ENCODE measurements at places on chromosomes 4 and X.

- no peak for DNase-seq
Measured at GRCh38 chr4:183816882-183817509, 88.1 kb upstream of the STOX2 start.

DNA sequence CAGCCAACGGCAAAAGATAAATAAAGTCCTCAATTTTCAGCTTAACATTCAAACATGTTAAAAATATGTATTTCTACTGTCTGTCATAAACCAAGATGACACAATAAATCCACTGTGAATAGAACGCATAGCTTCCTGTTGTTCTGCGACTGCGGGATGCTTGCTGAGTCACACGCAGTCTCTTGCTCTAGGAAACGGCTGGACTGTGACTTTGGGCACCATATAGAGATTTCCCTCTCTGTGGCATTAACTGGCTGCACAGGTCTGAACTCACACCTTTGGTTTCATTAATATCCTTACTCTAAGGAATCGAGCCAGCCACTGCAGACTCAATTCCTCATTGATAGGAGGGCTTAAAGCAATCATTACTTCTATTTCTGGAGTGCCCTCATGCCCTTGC is 8.4 kb downstream of the BEND4 start:
- no peak for DNase-seq

- DNase-seq = no peak
Measured at GRCh38 chr4:150108691-150109090, 30.4 kb downstream of the DCLK2 start.

DNA sequence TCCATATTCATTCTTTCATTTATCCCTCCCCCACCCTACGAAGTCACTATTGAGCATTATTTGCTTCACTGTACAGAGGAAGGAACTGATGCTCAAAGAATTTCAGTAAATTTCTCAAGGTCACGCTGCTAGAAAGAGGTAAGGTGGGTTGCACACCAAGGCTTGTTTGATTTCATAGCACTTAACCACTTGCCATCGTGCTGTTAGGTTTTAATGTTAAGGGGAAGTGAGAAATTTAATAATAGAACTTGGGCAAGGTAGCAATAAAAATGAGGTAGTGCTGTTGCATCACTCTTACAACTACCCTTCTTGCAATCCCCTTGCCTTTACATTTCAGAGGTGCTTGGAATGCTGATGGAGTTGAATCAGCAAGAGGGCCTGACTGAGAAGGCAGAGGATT is 343.1 kb downstream of the MID1IP1 start:
- no peak for DNase-seq

- no peak for DNase-seq
Measured at GRCh38 chrX:109992203-109992602, 10.7 kb upstream of the TMEM164 start.

DNA sequence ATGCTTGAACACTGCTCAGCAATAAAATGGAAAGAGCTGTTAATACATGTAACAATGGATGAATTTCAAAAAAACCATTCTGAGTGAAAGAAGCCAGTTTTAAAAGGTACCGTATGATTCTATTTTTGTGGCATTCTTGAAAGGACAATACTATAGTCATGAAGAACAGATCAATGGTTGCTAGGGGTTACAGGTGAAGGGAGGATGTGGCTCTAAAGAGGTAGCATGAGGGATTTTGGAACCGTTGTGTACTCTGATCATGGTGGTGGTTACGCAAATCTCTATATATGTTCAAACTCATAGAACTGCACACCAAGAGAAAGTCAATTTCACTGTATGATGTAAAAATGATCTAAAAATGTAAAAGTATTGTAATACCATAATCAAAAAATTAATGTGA is 40.0 kb upstream of the CTAG2 start:
- DNase-seq = no peak
